ENCODE measurements at places on chromosomes 16 and 17. TPM values are rescaled to one million over a fixed set of nuclear protein-coding genes. Genes with fewer than 3 reads are reported as not detected.

DNA sequence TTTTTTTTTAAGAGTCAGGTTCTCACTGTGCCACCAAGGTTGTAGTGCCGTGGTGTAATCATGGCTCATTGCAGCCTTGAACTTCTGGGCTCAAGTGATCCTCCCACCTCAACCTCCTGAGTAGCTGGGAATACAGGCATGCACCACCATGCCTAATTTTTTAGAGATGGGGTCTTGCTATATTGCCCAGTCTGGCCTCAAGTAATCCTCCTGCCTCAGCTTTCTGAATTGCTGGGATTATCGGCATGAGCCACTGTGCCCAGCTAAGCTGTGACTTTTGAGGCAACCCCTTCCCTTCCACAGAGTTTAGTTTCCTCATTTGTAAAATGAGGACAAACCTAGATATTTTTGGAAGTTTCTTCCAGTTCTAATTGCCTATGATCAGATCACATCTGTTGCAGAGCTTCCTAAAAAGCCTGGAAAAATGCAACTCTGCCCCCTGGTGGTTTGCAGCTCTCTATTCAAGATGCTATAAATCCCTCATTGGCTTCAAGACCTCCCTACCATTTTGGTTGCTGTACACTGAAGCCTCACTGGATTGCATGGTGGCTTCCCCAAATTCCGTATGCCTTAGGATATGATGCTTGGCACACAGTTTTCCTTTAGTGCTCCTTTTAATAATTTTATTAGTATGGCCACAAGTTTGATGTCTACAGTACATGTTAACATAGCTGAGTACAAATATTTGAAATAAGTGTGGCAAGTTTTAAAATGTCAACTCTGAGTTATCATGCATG, 19.3 kb downstream of the GDE1 start:
- DNase-seq: peak; percentile 34
- H3K36me3 ChIP-seq: peaks cover 80% of the 10 kb centered on the region
- H3K27me3 ChIP-seq: no peaks in the 10 kb centered on the region
- H3K4me3 ChIP-seq: no peak overlapping the region
- H3K27ac ChIP-seq: no peak overlapping the region
- H3K4me1 ChIP-seq: no peaks in the 10 kb centered on the region

KRTAP1-5 gene
- total RNA-seq: not detected

DNA sequence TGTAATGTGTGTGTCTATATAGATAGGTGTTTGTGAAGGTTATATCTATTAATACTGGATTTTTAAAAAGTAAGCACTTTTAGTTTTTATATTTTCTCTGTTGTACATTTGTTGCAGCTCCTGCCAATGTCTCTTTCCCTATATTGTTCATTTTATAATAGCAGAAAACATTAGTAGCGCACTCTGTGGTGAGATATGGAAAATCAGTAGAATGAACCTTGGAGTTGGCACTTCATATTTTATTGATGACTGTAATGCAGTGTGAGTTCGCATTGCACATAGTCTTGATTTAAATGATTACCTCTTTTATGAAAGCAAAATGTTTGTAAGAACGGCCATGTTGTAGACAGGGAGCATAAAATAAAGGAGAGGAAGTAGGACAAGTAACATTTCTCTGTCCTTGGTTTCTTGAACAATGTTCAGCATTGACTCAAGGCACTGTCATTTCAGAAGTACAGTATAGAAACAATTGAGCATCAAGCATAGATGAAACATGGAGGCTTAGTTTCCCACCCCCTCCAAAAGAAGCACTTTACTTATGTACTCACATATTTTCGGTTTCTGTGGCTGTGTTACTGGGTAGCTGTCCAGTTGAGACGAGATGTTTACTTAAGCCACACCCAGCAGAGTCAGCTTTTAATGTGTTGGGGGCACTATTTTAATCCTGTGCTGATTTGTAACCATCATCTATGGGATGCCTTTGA, 74.0 kb downstream of the TANC2 start:
- no peak overlapping the region for H3K27ac ChIP-seq
- peaks cover 16% of the 10 kb centered on the region for H3K4me1 ChIP-seq
- H3K4me3 ChIP-seq: no peak overlapping the region

DNA sequence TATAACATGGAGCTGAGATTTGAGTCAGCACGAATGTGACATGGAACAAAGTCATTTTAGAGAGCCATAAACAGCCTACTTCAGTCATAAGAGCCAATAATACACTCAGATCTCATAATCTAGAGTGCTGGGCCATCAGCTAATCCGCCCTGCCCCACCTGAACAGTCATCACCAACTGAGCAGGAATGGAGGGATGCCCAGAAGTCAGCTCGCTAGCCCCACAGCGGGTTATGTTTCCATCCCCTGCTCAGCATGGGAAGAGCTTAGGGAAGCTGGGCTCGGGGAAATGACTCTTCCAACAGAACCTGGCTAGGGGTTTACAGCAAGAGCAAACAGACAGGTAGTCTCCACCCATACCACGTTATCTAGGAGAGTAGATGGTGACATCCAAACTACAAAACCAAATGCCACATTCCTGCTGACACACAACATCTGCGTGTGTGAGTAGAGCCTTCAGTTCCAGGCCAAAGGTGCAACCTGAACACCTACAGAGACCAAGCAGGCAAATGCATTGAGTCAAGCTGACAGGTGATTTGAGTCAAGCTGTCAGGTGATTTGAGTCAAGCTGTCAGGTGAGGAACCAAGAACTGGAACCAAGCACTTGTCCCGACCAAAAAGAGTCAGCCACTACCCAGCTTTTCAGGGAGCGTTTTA, 2.0 kb downstream of the TMEM11 start:
- peaks cover 48% of the 10 kb centered on the region for H3K4me1 ChIP-seq
- H3K36me3 ChIP-seq: peaks cover 23% of the 10 kb centered on the region
- H3K27ac ChIP-seq: no peak overlapping the region
- no peak for DNase-seq
- peak overlapping the region; percentile 89 for H3K4me3 ChIP-seq

- H3K36me3 ChIP-seq: no peaks in the 10 kb centered on the region
- H3K27me3 ChIP-seq: no peaks in the 10 kb centered on the region
- DNase-seq: no peak
These were observed 13.2 kb downstream of the SDK2 start for GRCh38 chr17:73630965-73631595.

CFAP20 gene
- total RNA-seq: 20.2 TPM

All from activated B cell treated with CpG ODN at 0.5 μM for 24 hours (primary cell).